ENCODE measurements at places on chromosomes 5 and 9.

DNA sequence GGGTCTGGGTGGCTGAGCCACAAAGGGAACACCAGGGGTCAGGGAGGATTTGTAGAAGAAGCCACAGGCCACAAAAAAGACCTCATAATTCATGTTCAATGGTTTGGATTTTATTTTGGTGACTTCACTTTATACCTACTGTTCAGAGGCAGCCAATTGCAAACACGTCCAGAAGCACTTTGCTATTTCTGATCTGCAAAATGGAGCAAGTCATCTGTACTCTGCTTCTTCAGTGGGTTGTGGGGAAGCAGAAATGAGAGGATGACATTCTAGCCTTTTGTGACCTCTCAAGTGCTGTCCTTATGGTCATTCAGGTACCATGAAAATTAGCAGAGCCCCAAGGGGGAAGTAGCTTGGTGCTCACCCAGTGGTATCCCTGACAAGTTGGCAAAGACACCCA is 2.5 kb upstream of the KCNIP1 start:
- no peak for DNase-seq

DNA sequence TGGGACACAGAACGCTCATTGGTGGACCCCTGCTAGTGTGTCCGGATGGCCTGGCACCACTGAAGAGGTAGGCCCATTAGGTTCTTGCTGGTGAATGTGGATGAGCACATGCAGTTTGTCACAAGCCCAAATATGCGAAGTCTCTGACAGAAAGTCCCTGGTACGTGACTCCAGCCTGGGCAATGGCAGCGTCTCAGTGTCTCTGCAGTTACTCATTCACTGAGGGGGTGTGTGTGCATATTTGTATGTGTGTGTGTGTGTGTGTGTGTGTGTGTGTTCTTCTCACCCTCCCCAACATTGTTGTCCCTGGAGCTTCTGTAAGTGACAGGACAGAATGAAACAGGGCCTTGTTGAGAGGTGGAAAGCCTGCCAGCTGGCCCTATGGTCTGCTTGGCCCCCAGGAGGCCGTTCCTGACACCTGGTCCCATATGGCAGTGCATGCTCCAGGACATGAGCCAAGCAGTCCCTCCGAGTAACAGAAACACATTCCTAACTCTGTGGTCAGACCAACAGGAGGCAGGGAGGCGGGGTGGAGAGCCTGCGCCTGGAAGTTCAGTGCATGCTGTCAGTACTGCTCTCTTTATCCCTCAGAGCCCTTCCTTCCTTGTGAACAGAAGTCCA is 169.9 kb downstream of the SLC28A3 start:
- no peak for DNase-seq

DNA sequence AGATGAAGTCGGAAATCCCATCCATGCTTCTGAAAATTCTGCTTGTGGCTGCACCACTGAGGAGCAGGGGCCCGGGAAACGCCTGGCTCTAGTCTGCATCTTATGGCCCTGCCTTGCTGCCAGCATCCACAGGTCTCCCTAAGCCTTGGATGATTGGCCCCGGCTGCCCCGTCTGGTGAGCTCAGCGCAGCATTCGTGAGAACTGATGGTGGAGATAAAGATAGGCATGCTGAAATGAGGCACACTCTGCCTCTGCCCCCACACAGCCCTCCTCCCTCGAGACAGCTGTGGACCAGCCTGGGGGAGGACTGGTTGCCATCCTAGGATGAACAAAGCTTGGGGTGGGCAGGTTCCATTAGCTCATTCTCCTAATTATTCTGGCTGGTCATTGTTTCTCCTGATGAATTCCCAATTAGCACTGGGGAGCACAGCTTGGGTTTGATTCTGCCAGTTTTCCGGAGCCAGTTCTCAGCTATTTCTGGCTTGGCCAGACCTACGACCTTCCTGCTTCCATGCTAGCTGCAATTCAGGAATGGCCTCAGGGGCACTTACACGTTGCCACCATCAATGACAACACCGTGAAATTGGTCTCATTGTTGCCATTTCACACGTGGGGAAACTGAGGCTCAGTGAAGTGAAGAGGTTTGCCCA is 62.8 kb upstream of the CPEB4 start:
- no peak for DNase-seq

DNA sequence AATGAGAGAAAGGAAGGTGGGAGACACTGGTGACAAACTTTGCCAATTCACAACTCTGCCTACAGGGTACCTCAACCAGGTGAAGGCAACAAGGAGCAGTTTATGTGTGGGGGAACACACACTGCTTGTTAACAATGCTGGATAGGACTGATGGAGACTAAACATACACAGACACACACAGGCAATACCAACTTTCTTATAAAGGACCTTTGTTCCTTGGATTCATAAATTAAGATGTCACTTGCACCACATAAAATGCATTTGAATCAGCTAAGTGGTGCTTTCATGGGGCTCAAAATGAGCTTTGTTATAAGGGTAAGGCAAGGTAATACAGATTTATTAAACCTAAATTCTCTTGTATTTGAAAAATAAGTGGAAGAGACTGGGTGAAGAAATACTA is 4.0 kb downstream of the TSTD2 start:
- no peak for DNase-seq

DNA sequence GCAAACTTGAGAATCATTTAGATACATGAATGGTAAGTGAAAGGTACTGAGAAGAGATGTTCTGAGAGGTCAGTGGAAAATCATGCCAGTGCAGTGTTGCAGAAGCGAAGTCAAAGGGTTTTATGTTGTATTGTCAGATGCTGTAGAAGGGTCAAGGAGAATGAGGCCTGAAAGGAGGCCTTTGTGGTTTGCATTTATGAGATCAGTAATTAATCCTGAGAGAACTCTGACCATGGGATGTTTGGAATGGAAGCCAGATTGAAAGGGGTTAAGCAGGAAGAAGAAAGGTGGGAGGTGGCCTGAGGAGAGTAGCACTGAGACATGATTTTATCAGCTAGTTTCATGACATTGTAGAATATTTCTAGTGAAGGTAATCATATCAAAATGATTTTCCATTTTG is 97.8 kb downstream of the ZSWIM6 start:
- DNase-seq, result no peak

DNA sequence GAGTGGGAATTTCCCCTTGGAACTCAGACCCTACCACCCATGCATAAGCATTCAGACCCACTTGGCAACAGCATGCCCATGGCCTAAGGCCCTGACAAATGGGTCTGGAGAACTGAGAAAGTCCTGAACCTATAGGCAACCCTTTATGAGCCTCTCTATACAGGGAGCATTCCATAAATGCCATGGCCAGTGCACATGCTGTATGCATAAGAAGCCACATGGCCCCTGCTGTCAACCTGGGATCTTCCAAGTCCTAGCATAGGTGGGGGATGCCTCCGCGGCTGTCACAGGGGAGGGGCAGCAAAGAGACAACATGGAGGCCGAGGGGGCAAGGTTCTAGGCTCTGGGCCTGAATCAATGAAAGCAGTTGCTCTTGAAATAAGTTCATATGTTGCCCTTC is 8.2 kb upstream of the NIPAL4 start:
- DNase-seq, result no peak

- DNase-seq, result no peak
Observed at GRCh38 chr9:137478962-137479861, 20.1 kb upstream of the NSMF start.

- DNase-seq, result peak; percentile 44
Observed at GRCh38 chr9:137305060-137305797, 3.2 kb upstream of the NRARP start.

- no peak for DNase-seq
Observed at GRCh38 chr9:3848445-3849114, 322.8 kb upstream of the RFX3 start.

DNA sequence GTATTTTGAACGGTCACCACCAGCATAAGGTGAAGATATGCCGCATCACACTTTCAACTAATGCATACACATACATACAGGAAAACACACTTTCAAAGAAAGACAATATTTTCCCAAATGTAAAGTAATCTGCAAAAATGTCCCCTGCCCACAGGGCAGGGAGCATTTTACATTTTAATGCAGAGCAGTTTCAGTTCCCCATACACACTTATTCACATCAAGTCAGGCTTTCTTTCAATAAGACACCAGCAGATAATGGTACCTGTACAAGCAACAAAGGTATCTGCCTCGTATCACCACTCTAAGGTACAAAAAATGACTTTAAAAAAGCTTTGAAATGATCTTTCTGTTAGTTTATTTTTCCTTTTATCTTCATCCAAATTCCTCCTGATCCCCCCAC is 247.1 kb upstream of the CCNG1 start:
- no peak for DNase-seq

DNA sequence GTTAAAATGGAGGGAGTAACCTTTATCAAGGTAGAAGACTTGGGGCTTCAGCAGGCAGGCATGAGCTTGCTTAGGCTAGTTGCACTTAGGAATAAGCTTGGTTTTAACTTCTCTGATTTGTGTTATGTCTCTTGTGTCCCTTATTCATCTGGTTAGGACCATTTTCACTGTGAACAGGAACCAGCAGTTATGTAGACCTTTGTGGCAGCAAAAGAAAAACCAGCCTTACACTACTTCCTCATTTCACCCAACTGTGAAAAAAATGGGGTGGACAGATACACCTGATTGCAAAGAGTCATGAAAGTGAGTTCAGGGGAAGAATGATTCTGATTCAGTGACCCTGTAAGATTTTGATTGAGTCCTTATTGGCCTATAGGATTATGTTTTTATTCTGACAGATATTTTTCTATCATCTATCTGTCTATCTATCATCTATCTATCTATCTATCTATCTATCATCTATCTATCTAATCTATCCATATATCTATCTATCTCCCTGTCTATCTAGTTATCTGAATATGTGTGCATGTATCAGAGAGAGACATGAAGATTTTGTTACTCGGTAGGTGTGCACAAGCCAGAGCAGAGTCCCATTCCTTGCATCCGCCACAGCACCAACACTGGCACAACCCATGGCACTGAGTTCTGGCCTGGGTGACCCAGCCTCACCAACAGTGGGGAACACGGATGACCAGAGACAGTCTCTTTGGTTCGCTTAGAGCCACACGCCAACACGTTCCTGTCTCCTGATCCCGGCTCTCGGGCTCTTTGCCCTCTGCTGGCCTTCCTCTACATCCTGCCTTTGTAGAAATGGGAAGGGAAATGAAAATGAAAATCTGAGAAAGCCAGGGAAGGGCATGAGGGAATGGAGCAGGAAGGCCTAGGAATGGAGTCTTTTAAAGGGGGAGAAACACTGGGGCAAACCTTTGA is 1.3 kb upstream of the ZNF366 start:
- DNase-seq, result no peak

- no peak for DNase-seq
Observed at GRCh38 chr9:87324613-87325194, 173.0 kb upstream of the DAPK1 start.

DNA sequence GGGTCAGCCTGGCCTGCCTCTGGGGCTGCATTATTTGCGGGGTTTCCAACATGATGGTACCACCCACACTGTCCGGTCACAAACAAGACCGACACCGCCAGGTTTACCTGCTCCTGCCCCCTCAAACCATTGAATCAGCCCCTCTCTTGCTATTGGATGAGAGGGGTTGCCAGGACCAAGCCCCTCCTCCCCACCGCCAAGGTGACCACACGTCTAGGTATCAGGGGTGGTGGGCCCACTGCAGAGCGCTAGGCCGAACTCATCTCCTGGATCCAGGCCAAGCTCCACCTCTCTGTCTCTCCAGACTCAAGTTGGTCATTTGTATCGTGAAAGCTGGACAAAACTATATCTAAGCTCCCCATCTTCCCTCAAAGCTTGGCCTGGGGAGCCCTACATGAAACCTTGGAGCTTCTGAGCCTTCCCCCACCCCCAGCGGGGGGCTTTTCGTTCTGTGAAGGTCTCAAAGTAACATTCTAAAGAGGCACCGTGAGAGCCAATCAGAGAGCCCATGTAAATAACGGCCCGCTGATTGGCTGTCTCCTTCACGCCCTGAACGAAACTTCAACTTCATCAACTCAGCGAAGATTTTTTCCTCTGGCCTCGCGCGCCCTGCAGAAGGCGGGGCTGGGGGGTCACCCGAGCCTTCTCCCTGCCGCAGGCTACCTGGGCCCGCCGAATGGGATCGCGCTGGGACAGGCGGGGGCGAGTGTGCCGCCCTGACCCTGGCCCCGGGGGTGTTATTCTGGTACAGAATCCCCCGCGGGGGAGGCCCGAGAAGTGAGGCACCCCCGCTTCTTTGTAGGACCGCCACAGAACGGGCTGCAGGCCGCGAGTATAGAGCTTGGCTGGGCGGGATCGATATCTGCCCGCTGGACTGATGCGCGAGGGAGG is 49.6 kb upstream of the PSD2 start:
- no peak for DNase-seq

DNA sequence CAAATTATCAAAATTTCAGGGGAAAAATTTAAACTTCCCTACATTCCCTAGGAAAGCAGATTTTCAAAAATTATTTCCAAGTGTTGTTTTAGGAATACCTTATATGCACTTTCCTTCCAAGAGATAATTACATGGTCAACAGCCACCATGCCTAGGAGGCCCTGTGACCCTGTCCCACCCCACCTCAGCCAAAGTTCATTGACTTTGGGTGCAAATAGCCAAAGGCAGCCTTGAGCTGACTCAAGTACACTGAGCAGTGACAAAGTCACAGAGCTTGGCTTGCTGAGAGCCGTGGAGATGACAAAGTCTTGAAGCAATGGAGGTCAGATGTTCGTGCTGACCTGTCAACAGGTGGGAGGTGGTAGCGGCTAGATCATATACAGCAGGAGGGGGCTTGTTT is 24.3 kb upstream of the FBP1 start:
- no peak for DNase-seq

DNA sequence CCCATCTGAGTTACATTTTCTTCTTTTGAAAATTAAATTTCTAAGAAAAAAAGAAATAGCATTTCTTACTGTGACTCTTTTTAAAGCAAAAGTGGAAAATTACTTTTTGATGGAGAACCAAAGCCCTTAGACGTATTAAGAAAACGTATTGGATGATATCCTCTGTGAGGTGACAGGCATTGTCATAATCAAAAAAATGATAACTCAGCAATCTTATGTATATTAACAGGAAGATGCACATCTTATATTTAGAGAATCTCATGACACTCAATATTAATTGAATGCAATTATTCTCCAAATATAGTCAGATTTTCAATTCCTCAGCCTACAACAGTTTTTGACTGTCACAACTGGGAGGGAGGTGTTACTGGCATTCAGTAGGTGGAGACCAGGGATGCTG is 25.1 kb downstream of the FGF10 start:
- no peak for DNase-seq

DNA sequence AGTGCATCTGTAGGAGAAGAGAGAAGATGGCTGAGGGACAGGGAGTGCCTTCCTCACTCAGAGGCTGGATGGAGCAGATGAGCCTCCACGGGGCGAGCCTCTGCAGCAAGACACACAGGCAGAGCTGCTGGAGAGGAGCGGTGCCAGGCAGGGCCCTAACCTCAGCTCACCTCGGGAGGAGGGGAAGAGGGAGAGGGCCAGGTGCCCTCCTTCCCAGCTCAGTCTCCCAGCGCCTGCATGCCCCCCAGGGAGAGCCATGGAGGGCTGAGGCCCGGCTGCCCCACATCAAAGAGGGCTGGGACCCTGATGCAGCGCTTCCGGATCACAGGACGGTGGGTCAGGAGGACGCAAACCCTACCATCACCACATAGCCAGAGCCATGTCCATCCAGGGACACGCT is 13.6 kb upstream of the SPATA31E1 start:
- DNase-seq, result no peak
